Smooth muscle cell of the umbilical artery (primary cell): ENCODE measurements at places on chromosomes 13 and 19. TPM values are rescaled to one million over a fixed set of nuclear protein-coding genes. Genes with fewer than 3 reads are reported as not detected.

Gene AP1M2
- total RNA-seq, result not detected in 2 replicates

Gene COMP
- total RNA-seq, result 0.09 and 3.0 TPM in 2 replicates

Gene ANKRD10
- total RNA-seq, result 52.8 and 72.2 TPM in 2 replicates

Gene MRPS31
- total RNA-seq, result 13.4 and 19.7 TPM in 2 replicates

Gene LONP1
- total RNA-seq, result 169 and 180 TPM in 2 replicates

Gene ZNF837
- total RNA-seq, result 1.5 and 1.9 TPM in 2 replicates

Gene U2AF2
- 61.8 and 111 TPM in 2 replicates for total RNA-seq

Gene CD37
- total RNA-seq, result under 0.01 TPM in 1 of 2 replicates, not detected in the other

Gene CPB2
- 0.05 TPM in 1 of 2 replicates, not detected in the other for total RNA-seq

Gene FFAR1
- total RNA-seq, result not detected in 2 replicates

Gene UNC13A
- total RNA-seq, result 0.30 and 0.97 TPM in 2 replicates

Gene NLRP9
- not detected in 2 replicates for total RNA-seq
